Suprapubic skin (tissue), 4 donors: ENCODE measurements at places on chromosomes 3 and 15. TPM values are rescaled to one million over a fixed set of nuclear protein-coding genes. Genes with fewer than 3 reads are reported as not detected.

DNA sequence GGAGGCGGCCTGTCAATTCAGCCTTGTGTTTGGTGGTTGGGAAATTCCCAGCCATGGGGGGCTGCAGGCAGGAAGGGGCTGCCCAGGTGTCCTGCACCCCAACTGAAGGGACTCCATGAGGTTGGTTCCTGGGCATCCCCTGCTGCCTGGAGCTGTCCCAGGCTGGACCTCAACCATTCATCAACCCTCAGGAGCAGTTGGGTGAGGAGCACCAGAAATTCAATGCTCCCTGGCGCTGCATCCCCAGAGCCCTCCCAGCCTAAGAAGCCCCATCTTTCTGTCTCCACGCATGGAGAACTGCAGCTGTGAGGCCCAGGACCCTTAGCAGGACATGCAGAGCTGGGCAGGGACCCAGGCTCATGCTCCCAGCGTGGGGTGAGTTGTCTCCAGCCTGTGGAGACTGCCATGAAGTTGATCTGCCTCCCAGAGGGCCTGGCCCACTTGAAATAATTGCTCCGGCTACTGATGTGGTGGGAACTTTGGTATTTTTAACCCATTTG lies 8.0 kb upstream of the SEMA3B start:
- peaks cover 64% of the 10 kb centered on the region for H3K4me1 ChIP-seq
- H3K27ac ChIP-seq, result peak overlapping the region; percentile 91
- DNase-seq, result no peak
- peaks cover 25% of the 10 kb centered on the region for H3K36me3 ChIP-seq
- peak overlapping the region; percentile 58 for H3K4me3 ChIP-seq
- H3K27me3 ChIP-seq, result no peaks in the 10 kb centered on the region

DNA sequence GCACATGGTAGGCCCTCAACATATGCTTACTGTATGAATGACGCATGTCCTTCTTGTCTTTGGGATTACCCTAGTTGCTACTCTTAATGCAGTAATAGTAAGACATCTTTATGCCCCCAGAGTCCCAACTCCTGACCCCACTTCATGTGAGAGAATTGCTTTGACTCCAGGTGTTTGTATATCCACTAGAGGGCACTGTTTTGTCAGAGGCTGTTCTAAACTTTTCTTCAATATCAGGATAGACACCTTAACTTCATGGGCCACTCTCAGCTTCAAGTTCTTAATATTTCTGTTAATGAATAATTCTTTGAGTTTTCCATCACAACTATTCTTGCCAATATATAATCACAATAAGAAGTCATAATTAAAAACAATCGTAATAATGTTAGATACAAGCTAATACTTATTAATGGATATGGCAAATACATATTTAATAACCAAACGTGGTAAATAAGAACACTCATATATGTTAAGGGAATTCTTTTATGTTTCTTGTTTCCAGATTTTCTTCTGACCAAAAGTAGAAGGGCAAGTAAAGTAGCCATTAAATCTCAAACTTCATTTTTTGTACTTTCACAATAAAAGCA lies 337.2 kb upstream of the DNAJC19 start:
- no peaks in the 10 kb centered on the region for H3K27me3 ChIP-seq
- no peak for DNase-seq
- H3K27ac ChIP-seq, result no peak overlapping the region
- H3K4me1 ChIP-seq, result no peaks in the 10 kb centered on the region

DNA sequence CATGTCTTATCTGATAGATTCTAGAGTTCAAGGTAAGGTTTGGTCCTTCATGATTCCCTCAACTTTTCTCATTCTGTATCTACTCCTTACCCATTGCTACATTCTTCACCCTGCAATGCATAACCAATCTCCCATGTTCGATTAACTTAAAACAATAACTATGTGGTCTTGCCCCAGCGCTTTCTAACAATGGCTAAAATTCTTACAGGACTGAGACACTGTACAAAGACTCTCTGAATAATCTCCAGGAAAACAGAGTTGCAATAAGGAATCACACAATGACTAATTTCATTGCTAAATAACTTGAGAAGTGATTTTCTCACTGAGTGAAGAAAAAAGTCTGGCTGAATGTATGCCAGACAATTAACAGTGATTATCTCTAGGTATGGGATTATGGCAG lies 69.6 kb upstream of the FAM174B start:
- H3K27me3 ChIP-seq, result no peaks in the 10 kb centered on the region
- no peaks in the 10 kb centered on the region for H3K36me3 ChIP-seq
- H3K4me1 ChIP-seq, result no peaks in the 10 kb centered on the region
- H3K4me3 ChIP-seq, result no peak overlapping the region
- no peak overlapping the region for H3K27ac ChIP-seq

- H3K4me3 ChIP-seq, result no peak overlapping the region
- no peaks in the 10 kb centered on the region for H3K27me3 ChIP-seq
- DNase-seq, result no peak
- no peak overlapping the region for H3K27ac ChIP-seq
- peaks cover 38% of the 10 kb centered on the region for H3K4me1 ChIP-seq
These were observed 18.3 kb upstream of the SEMA3F start for GRCh38 chr3:50136714-50137405.

GRCh38 chr3:140523600-140523999 lies 154.3 kb upstream of the TRIM42 start:
- no peaks in the 10 kb centered on the region for H3K36me3 ChIP-seq
- DNase-seq, result no peak
- H3K4me1 ChIP-seq, result no peaks in the 10 kb centered on the region
- no peak overlapping the region for H3K4me3 ChIP-seq
- H3K27ac ChIP-seq, result no peak overlapping the region
- peaks cover 6% of the 10 kb centered on the region for H3K27me3 ChIP-seq

DNA sequence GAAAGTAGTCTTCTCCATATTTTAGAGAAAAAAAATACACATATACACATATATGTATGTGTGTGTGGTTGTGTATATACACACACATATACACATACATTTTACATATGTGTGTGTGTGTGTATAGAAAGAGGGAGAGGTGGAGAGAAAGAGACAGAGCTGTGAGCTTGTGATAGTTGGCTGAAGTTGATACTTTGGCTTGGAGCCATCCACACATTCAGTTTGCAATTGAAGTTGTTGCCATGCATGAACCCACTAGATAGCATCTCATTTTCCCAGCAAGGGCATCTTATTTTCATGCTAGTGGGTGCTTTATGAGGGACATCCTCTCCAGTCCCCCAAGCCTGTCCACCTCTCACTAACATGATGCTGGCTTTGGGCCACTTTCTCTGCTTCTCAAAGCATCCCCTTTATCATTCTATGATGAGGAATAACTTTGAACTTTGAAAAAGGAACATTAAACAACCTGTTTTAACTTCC lies 228.6 kb downstream of the ZNF621 start:
- no peak for DNase-seq
- no peak overlapping the region for H3K4me3 ChIP-seq
- H3K27me3 ChIP-seq, result no peaks in the 10 kb centered on the region

- no peaks in the 10 kb centered on the region for H3K36me3 ChIP-seq
- no peaks in the 10 kb centered on the region for H3K27me3 ChIP-seq
- no peak overlapping the region for H3K27ac ChIP-seq
- no peak for DNase-seq
These were observed 759.4 kb downstream of the ROBO2 start for GRCh38 chr3:77799278-77799677.

DNA sequence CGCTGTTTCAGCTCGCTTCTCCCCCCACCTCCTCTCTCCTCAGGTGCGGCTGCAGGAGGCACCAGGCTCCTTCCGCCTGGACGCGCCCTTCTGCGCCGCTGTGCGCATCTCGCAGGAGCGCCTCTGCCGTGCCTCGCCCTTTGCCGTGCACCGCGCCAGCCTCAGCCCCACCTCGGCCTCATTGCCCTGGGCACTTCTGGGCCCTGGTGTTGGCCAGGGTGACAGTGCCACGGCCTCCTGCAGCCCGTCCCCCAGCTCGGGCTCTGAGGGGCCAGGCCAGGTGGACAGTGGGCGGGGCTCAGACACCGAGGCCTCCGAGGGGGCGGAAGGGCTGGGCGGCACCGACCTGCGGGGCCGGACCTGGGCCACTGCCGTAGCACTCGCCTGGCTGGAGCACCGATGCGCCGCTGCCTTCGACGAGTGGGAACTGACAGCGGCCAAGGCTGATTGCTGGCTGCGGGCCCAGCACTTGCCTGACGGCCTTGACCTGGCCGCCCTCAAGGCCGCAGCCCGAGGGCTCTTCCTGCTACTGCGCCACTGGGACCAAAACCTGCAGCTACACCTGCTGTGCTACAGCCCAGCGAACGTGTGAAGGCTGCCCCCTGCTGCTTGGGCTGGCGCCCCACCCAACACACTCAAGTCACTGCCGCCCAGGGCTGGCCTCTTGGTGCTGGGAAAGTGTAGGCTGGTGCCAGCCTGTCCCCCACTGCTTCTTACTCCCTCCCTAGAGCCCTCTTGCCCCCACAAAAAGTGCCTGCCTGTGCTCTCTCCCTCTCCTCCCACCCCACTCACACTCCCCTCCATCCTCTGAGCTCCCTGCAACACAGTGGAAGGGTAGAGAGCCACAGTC lies 7.1 kb downstream of the ALG3 start:
- peaks cover 38% of the 10 kb centered on the region for H3K36me3 ChIP-seq
- no peak for DNase-seq
- no peak overlapping the region for H3K27ac ChIP-seq
- peak overlapping the region; percentile 22 for H3K4me3 ChIP-seq
- H3K4me1 ChIP-seq, result peaks cover 8% of the 10 kb centered on the region

DNA sequence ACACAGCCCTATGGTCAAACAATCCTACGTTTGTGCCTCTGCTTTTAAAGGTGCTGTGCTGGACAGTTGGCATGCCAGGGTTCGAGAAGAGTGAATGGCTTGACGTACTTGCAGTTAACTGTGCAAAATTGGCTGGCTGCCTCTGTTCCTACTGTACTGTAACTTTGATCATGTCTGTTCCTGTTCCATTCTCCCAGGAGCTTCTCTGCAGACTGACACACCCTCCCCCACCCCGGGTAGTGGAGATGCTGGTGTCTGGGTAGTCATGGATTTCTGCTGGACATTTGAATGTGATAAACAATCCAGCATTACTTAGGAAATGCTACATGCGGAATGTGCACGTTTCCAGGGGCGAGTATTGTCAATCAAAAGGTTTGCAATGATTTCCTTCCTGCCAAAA lies 6.5 kb upstream of the VILL start:
- H3K4me1 ChIP-seq, result peaks cover 26% of the 10 kb centered on the region
- no peak overlapping the region for H3K4me3 ChIP-seq
- H3K27me3 ChIP-seq, result no peaks in the 10 kb centered on the region
- H3K36me3 ChIP-seq, result peaks cover 38% of the 10 kb centered on the region
- DNase-seq, result no peak

GRCh38 chr3:155809181-155809580 lies 3.1 kb upstream of the C3orf33 start:
- no peak for DNase-seq
- no peak overlapping the region for H3K27ac ChIP-seq
- H3K4me1 ChIP-seq, result peaks cover 10% of the 10 kb centered on the region
- no peaks in the 10 kb centered on the region for H3K27me3 ChIP-seq
- H3K4me3 ChIP-seq, result no peak overlapping the region

DNA sequence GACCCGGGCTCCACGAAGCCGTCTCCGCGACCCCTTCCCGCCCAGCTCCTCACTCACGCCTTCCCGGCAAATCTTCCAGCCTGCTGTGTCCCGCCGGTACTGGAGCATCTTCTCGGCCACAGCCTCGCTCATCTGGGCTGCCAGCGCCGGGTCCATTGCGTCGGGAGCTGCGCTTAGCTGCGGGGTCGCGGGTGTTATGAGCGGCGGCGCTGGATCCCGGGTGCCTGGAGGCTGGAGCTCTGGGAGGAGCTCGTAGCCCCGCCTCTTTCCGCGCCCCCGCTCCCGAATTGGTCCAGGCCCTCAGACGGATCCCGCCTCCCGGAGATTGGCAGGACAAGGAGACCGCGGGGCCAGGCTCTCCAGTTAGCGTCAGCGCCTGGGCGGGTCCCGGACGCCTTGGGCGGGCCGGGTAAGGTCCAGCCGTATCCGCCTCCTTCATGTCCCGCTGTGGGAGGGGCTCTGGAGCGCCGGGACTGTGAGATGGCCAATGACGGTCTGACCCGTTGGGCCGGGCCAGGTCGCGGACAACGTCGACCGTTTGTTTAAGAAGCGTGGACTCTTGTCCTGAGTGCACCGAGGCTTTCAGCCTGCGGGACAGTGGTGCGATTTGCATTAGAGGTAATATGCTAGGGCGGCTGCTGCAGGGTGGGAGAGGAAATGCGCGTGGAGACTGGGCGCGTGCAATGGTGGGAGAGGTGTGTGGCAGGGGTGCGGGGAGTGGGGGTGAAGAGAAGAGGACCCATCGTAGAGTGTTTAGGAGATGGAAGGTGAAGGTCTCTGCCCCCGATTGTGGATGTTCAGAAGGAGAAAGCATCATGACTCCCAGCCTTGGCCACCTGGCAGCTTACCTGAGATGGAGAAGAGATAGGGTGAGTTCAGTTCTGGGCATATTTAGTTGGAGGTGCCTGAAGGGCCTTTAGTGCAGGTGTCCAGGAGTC lies at the start of gene STARD5:
Gene STARD5 (minus strand): TSS at position 198 of the 938 bp plus-strand sequence. CDS start 42 bp downstream, at position 156.
- H3K4me3 ChIP-seq, result peak within 1 kb of the TSS; percentile 82

DNA sequence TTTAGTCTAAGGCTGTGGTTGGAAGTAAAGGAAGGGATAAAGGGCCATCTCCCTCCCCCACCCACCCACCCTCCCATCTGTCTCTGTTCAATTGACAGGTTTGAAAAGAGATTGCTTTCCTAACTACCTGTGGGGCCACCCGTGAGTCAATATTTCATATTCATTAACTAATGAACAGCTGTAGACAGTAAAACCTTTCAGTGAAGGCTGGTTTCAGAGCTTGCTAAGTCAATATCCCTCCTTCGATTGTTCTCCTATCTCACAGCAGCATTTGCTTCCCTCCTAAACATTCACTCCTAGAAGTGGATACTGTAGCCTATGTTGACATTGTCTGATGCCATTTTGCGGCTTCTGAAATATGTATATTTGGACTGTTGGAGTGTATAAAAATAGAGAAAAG lies 85.9 kb upstream of the SYNPR start:
- no peak overlapping the region for H3K27ac ChIP-seq
- H3K4me1 ChIP-seq, result no peaks in the 10 kb centered on the region
- no peak for DNase-seq
- H3K4me3 ChIP-seq, result no peak overlapping the region
- H3K27me3 ChIP-seq, result no peaks in the 10 kb centered on the region

DNA sequence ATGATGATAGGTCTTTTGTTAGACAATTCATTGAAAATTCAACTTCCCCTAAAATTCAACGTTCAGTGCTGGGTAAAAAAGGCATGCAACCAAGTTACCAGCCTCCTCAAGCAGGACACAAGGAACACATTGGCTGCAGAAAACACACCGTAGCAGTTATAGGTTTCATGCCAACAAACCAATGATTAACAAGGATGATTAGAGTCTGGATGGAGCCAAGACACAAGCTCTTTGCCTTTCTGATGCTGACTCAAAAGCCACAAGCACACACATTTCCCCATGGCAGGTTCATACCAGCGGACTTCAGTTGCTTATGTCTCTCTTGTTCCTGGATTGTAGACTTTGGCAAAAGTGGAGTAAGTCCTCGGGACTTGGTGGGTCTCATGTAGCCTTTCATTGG lies 105.8 kb downstream of the DHX30 start:
- peaks cover 36% of the 10 kb centered on the region for H3K36me3 ChIP-seq
- no peak overlapping the region for H3K4me3 ChIP-seq
- H3K27ac ChIP-seq, result no peak overlapping the region
- no peaks in the 10 kb centered on the region for H3K4me1 ChIP-seq
- no peaks in the 10 kb centered on the region for H3K27me3 ChIP-seq
- DNase-seq, result no peak

- no peaks in the 10 kb centered on the region for H3K27me3 ChIP-seq
- no peak overlapping the region for H3K4me3 ChIP-seq
- H3K4me1 ChIP-seq, result no peaks in the 10 kb centered on the region
- DNase-seq, result no peak
These were observed 29.1 kb upstream of the SLC30A4 start for GRCh38 chr15:45551676-45552075.

SLC24A1 gene
- 13.5 TPM for total RNA-seq

LHFPL4 gene
- not detected for total RNA-seq

HRG gene
- not detected for total RNA-seq

STRIT1 gene
- total RNA-seq, result not detected

KLHL40 gene
- total RNA-seq, result not detected

ALG1L2 gene
- total RNA-seq, result not detected
